ENCODE measurements at places on chromosomes 11 and 22. TPM values are rescaled to one million over a fixed set of nuclear protein-coding genes. Genes with fewer than 3 reads are reported as not detected.

DNA sequence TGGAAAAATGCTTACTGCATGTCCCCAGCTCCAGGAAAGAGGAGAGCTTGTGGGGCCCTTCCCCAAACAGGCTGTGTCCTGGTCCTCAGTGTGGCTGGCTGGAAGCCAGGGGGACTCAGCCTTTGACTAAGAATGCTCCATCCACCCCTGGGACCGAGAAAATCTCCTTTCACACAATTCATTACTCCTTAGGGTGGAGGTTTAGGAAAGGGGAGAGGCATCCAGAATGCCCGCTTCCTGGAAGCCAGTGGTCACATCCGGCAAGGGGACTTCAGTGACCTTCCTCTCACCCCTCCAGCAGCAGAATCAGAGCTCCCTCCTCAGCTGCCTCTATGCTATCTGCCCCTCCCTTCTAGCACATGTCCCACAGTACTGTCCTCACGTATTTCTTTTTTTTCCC is 21.9 kb downstream of the ATG16L2 start:
- no peak for DNase-seq

NTM gene
- not detected for total RNA-seq

C11orf91 gene
- total RNA-seq = 5.8 TPM

DNA sequence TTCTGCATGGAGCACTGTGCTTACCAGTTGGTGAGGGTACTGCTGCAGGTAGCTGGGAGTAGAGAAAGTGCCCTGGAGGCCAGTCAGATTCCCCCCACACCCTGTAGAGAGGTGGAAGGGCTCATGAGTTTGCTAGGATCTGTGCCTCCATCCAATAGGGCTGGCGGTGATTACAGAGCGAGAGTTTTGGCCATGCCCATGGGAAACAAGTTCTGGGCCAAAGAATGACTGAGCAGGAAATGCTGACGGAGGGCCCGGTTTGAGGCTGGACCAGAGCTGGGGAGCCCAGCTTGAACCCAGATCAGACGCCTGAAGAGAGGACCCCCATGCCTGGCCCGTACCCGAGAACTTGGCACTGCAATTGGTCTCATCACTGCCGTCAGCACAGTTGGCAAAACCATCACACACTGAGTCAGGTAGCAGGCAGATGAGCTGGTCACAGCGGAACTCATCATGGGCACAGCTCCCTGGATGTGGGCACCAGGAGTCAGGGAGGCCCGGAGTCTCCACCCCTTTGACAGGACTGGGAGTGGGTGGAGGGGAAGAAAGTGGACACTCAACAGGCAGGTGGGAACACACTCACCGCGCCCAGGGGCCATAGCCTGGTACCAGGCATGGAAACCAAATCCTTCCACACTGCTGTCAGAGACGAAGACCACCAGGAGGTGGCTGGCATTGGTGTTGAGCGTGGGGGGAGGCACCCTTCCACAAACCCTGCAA is 2.1 kb downstream of the MFRP start:
- DNase-seq = no peak

DNA sequence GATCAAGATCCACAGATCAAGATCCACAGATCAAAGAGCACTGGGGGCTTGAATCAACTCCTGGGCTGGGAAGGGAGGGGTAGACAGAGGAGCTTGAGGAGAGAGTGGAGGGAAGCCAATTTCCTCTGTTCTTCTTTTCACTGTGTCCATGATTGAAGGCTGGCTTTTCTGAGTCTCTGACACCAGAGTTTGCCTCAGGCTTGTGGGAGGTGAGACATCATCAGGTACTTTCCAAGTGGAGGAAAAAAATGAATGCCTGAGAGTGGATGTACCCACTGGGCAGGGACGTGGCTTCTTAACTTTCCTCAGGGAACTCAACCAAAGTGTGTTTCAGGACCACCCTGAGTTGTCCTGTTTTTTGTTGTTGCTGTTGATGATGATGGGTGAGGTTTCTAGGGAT is 11.0 kb upstream of the HEPHL1 start:
- DNase-seq = no peak

C22orf31 gene
- total RNA-seq = not detected

DNA sequence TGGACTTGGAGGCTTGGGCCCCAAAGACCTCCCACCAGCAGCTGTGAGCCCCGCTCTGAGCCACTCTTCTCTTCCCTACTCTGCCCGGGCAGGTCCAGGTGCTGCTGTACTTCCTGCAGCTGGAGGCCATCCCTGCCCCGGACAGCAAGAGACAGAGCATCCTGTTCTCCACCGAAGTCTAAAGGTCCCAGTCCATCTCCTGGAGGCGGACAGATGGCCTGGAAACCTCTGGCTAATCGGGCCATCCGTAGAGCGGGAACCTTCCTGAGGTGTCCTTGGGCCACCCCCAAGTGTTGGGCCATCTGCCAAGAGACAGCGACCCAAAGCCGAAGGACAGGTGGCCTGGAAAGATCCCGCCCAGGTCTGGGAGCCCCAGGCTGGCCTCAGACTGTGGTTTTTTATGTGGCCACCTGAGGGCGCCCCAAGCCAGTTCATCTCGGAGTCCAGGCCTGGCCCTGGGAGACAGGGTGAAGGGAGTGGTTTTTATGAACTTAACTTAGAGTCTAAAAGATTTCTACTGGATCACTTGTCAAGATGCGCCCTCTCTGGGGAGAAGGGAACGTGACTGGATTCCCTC is 135.1 kb downstream of the BCR start:
- DNase-seq = peak; percentile 68

- DNase-seq = no peak
Observed at GRCh38 chr22:48886604-48887393, 940.9 kb downstream of the BRD1 start.

GRCh38 chr11:131109257-131109656 is 193.0 kb upstream of the SNX19 start:
- DNase-seq = no peak

Data from Calu3 (cell line).